ENCODE measurements at places on chromosomes 12 and 14. TPM values are rescaled to one million over a fixed set of nuclear protein-coding genes. Genes with fewer than 3 reads are reported as not detected.

The ARID4A gene
- 4.3 TPM for total RNA-seq

The GSC gene
- total RNA-seq: not detected

DNA sequence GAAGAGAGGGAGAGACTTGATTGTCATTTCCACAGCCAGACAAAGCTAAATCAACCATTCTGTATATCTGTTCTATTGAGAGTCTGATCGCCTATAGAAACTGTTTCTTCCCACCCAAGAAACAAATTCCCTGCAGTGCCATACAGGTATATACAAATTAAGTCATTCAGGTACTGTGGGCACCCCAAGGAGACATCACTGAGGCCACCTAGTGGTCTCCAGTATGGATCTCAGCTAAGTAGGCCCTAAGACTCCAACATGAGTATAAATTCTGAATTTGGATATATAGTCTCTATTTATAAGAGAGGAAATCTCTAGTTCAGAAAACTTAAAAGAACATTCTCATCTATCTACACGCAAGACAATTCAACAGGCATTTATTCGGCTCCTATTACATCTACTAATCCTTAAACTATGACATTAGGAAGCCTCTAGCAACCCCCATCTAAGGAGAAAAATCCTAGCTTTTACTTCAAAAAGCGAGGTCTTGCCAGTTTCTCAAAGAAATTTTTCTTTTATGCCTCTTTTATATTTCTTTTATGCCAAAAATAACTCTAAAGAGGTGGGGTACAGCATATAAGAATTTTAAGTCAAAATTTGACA lies 62.6 kb downstream of the DCAF5 start:
- DNase-seq: no peak

The KRT6C gene
- total RNA-seq: not detected

- no peak for DNase-seq
Measured at GRCh38 chr12:10957741-10958140, 18.7 kb upstream of the TAS2R14 start.

The TC2N gene
- total RNA-seq: not detected

The SLC22A17 gene
- total RNA-seq: 7.4 TPM

DNA sequence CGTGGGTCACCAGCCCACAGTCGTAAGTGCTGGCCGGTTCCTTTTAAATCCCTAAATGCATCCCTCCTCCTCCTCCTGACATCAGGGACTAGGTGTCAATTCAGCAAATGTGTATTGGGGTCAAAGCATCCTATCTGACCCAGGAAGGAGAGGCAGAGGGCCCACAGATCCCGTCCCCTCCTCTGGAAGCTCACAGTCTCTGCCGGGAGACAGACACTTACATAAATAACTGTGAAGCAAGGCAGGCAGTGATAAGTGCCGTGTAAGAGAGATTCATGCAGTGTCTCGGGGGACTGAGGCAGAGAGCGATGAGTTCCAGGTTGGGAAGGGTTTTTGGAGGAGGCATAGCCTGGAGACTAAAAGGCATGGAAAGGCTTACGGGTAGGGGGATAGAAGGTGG lies 44.1 kb downstream of the HRK start:
- no peak for DNase-seq

- peak; percentile 99 for DNase-seq
Measured at GRCh38 chr12:113214895-113215400, 6.3 kb upstream of the TPCN1 start.

DNA sequence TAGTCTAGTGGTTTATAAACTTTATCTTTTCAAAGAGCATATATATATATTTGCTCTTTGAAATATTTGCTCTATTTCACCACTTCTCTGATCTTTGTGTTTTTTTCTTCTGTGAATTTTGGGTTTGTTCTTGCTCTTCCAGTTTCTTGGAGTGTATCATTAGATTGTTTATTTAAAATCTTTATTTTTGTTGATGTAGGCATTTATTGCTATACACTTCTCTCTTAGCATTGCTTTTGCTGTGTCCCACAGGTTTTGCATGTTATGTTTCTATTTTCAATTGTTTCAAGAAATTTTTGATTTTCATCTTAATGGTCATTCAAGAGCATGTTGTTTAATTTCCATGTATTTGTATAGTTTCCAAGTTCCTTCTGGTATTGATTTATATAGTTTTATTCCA lies 69.1 kb downstream of the BRMS1L start:
- no peak for DNase-seq

The POLE2 gene
- 56.2 TPM for total RNA-seq

- no peak for DNase-seq
Measured at GRCh38 chr14:34833549-34834523, 41.3 kb downstream of the BAZ1A start.

The HOXC10 gene
- total RNA-seq: 4.0 TPM

The FZD10 gene
- total RNA-seq: not detected

The CLMN gene
- total RNA-seq: 0.59 TPM

The C12orf54 gene
- not detected for total RNA-seq

DNA sequence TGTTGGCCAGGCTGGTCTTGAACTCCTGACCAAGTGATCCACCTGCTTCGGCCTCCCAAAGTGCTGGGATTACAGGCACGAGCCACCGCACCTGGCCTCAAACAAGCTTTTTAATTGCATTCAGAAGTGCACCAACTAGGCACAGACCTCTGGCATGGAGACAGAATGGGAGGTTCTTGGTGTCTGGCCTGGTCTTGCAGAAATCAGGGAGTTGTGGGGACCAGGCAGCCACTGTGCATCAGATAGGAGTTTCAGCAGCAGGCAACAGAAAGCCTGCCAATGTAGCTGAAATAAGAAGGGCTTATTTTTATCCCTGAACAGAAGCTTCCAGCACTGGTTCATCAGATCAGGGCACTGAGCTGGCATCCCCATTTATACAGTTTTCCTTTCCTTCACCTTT lies 22.2 kb upstream of the TCL1B start:
- no peak for DNase-seq

The RNASE7 gene
- not detected for total RNA-seq

- peak; percentile 87 for DNase-seq
Measured at GRCh38 chr12:108565976-108566375, 3.6 kb downstream of the ISCU start.

DNA sequence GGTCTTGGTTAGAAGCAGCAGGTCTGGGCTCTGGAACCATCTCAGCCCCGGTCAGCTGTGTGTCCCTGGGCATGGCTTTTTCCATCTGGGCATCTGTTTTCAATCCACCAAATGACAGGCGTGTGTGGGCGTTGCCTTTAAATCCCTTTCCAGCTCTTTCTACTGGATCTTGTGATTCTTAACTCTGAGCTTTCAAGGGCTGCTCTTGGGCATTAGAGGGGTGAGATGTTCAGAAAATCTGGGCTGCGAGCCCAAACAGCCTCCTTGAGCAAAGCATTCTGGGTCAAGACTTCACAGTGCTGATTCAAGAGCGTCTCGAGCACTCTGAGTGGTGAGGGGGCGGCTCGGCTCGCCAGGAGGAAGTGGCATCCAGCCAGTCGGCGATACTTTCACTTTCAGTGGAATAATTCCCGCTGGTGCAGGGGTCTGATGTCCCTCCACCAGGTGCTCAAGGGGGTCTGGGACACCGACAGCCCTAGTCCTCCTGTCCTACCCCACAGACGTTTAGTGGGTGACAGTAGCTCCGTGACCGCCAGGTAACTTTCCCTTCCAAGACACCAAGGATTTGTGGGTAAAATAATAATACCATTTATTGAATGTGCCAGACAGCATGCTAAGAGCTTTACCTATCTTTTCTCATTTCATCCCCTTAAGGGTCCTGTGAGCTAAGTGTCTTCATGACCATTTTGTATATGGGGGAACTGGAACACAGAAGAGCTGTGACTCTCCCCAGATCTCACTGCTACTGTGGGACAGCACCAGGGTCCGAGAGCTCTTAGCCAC lies 114.0 kb downstream of the PLXNC1 start:
- peak; percentile 92 for DNase-seq

DNA sequence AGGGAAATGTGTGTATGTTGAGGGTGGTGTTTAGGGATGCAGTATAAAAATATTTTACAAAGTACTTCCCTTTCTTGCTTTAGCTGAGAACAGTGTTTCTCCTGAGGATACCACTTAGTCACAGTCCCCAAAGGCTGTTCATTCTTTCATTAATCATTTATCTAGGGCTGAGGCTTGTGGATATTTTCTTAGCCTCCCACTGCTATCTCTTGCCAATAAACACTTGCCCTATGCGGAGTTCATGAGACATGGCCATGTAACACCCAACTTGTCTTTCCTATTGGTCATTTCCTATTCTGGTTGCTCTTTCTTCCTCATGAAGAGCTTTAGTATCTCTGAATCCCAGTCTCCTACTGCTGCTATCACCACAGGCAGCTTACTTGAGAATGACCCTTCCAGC lies 75.1 kb downstream of the ETNK1 start:
- peak; percentile 26 for DNase-seq

DNA sequence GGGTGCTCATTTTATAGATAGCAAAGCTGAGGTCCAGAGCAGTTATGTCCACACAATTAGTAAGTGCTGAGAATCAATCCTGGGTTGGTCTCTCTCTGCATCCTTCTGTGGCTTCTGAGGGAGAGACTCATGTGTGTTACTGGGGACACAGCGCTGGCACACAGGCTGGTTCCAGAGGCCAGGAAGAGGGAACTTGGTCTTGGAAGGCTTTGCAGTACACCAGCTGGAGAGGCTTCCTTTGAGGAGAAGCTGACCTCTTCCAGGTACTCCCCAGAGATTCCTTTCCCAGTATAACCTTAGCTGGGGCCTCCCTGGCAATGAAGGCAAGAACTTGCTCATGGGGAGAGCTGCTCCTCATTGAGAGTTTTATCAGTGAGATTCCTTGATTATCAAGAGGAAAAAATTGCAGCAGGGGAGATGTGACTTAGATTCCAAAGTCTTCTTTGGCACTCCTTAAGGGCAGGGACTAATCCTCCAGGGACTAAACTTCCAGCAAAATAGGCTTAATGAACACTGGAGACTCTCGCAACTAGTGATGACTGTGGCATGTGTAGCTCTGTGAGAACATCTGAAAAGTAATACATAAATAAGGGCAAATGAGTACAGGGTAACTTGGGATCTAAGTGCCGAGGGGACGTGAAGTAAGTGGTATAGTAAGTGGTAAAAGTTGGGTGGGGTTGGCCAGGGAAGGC lies 13.9 kb upstream of the KRT80 start:
- no peak for DNase-seq

DNA sequence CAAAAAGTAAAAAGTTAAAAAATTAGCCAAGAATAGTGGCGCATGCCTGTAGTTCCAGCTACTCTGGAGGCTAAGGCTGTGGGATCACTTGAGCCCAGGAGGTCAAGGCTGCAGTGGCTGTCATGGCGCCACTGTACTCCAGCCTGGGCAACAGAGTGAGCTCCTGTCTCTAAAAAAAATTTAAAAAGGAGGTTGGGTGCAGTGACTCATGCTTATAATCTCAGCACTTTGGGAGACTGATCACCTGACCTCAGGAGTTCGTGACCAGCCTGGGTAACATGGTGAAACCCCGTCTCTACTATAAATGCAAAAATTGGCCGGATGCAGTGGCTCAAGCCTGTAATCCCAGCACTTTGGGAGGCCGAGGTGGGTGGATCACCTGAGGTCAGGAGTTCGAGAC lies 8.2 kb upstream of the YLPM1 start:
- DNase-seq: no peak

- DNase-seq: no peak
Measured at GRCh38 chr12:132677492-132677891, 9.7 kb downstream of the POLE start.

The POP5 gene
- 80.9 TPM for total RNA-seq

Data from RPMI7951 (cell line).